GM06990 (cell line): ENCODE measurements at places on chromosomes 4 and X.

- DNase-seq = no peak
These were observed 64.8 kb downstream of the IRF2 start for GRCh38 chr4:184409502-184409901.

- peak; percentile 92 for DNase-seq
These were observed at the start of gene NAAA for GRCh38 chr4:75940692-75941253. NAAA (minus strand) TSS chr4:75941013; CDS start chr4:75940949, 64 bp downstream.

- no peak for DNase-seq
These were observed 256.1 kb upstream of the NOCT start for GRCh38 chr4:138759554-138759902.

DNA sequence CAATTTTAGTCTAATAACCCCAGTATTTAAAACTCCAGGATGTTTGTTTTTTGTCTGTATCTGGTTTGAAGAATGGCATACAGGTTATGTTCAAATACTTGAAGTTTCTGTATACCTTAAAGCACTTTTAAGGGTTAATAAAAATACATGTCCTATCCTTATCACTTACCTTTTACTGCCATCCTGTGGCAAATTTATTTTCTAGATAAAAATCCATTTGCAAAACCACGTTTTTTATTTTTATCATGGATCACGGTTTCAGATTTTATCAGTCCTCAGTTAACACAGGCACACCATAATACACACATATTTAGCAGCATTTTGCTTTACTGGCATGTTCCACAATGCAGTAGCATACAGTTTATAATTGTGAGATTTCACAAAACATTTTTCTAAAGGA lies 113.3 kb upstream of the H2AZ1 start:
- no peak for DNase-seq

- no peak for DNase-seq
These were observed 20.0 kb downstream of the DDX3X start for GRCh38 chrX:41353985-41354384.

- DNase-seq = no peak
These were observed 103.9 kb downstream of the MAML3 start for GRCh38 chr4:140049849-140050637.

GRCh38 chrX:45824471-45824870 lies 623.8 kb upstream of the DIPK2B start:
- DNase-seq = no peak

GRCh38 chr4:101066626-101067170 lies 280.6 kb downstream of the PPP3CA start:
- no peak for DNase-seq

DNA sequence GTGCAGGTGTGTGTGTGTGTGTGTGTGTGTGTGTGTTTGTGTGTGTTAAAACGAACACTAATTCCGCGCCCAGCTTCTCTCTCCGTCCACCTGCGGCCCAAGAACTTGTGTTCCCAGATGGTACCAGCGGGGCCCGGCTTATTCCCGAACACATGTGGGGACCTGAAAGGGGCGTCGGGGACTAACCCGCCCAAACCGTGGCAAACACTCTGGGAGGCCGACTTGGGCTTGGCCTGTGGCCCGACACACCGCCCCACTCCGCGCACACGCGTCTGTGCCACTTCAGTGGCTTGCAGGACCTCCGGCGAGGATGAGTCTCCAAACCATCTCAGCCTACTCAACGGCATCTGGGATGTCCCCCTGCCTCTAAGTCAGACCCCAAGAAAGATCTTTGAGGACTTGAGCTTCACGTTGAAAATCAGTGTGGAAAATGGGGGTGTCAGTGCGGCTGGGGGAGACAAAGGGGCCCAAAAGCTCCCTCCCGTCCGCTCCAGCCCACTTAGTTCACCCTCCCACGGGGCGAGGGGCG lies 790 bp upstream of the HHIP start:
- DNase-seq = peak; percentile 15

DNA sequence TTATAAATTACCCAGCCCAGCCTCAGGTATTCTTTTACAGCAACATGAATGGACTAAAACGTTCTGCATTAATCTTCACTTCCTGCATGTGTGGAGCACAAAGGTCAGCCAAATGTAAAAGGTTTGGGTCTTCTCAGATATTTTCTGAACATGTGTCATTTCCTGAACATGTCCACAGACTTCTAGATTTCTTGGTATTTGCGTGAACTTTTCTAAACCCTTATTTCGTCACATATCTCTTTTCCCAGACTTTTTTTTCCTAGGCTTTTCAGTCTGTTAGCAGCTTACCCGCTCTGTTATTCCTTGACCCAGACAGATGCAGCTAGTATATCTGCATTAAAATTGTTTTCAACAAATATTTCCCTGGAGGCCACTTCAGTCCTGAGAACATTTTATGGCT lies 57.3 kb upstream of the USP51 start:
- no peak for DNase-seq

DNA sequence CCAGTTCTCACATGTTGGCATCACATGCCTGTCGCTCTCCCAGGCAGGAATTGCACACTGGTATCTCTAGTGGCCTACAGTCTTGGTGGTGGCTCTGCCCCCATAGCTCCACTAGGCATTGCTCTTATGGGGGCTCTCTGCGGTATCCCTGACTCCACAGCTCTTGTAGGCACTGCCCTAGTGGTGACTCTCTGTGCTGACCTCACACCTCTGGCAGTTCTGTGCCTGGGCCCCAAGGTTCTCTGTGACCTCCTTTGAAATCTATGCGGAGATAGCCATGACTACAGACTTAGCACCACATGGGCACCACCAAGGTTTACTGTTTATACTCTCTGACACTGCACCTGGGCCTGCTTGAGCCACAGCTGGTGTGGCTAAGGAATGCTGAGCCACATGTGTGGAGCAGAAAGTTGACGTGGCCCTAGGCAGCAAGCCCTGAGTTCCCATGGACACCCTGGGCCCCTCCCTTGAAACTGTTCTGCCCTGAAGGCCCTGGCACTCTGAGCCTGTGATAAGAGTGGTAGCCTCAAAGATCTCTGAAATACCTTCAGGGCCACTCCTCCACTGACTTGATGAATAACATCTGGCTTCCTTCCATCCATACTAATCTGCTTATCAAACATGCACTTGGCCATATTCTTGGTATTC lies 8.0 kb downstream of the SLC9B1 start:
- no peak for DNase-seq

GRCh38 chr4:138644322-138644721 lies 371.3 kb upstream of the NOCT start:
- no peak for DNase-seq

DNA sequence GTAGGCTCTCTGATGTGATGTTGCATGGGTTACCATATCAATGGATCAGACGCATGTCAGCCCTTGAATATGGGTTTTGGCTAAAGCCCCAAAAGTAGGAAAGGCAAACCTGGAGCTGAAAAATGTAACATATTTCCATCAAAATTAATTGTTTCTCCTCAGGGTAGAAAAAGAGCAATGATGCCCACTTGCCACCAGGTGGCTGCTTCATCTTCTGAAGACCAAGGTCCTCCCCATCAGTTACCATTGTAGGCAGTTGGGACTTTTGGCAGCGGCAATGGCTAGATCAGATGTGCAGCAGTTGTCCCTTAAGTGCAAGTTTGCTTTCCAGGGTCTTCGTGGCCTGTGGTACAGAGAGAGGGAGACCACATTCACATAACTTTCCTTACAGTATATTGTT lies 118.2 kb downstream of the NAF1 start:
- DNase-seq = no peak

- no peak for DNase-seq
These were observed 13.1 kb downstream of the RAB33A start for GRCh38 chrX:130184857-130185256.

- DNase-seq = no peak
These were observed 216.1 kb upstream of the FAT1 start for GRCh38 chr4:186939766-186940165.

DNA sequence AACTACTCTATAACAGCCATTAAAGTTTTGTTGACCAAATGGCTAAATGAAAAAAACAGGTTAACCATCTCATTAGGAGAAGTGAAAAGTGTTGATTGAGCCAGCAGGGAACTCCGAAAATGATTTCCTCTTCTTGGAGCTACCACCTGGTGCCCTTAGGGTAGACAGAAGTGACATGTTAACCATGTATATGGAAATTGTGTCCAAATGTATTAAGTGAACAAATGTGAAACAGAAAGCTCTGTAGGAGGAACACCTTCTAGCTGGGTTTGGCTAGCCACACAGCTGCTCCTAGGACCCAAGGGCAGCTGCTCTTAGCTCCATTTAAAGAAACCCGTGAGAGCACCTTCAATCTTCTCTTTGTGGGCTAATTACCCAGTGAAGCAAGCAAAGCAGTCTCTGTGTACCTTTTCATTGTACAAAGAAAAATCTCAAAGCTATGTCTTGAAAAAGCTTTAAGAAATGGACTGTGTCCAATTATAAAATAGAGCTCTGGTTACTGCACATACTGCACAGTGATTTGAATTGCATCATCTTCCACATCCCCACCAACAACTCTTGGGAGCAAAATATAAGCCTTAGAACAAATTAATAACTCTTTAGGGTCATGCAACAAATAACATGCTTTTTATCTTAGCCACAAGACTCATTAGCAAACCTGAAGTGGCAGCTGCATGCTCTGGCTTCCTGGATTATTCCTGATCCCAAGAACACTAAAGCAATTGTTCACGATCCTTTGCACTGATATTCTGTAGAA lies 59.2 kb upstream of the PARM1 start:
- DNase-seq = peak; percentile 61
